ENCODE measurements at places on chromosomes 7 and 10. TPM values are rescaled to one million over a fixed set of nuclear protein-coding genes. Genes with fewer than 3 reads are reported as not detected.

The NEBL gene
- total RNA-seq = 66.4 TPM

The TMEM140 gene
- total RNA-seq = 0.92 TPM

The GHRHR gene
- 2.8 TPM for total RNA-seq

The LRRD1 gene
- 0.92 TPM for total RNA-seq
